CD4-positive, alpha-beta T cell treated with Interleukin-12 subunit alpha and Interleukin-12 subunit beta, for 1 hour (primary cell): ENCODE measurements at places on chromosomes 12 and 14.

DNA sequence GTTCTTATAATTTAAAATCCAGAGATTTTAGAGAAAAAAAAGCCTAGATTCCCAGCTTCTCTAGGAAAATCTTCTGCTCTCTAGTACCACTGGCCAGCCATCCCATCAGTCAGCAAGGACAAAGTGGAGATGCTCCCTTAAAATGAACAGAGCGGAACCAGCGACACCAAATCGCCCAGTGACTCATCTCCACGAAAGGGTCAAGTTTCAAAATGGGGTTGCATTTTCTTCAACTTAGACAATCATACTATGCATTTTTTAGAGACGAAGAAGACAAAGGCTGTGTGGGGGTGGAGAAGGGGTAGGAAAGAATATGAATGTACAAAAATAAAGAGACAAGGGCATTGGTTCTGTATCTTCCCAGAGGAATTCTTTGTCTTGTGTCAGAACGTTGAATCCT lies 212.0 kb downstream of the SLC15A4 start:
- DNase-seq, result no peak

GRCh38 chr14:68440820-68441219 lies 352.0 kb downstream of the ZFP36L1 start:
- DNase-seq, result no peak

DNA sequence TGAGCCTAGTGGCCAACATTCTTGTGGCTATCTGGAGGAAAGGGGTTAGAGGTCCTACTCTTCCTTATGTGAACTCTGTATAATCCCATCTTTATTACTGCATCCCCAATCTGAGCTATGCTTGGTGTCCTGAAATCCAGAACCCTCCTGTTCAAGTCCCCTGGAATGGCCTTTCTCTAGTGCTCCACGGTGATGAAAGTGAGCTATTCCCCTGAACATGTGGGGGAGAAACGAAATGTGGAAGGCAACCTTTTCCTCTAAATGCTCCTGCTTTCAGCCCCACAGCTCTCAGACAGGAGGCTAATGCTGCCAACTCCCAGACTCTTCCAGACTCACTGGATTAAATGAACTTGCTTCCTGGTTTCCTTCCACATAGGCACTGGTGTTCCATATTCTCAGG lies 2.5 kb upstream of the PGAM5 start:
- no peak for DNase-seq

- DNase-seq, result no peak
These were observed 73.7 kb upstream of the PIWIL1 start for GRCh38 chr12:130263996-130264395.

- DNase-seq, result peak; percentile 91
These were observed 9.6 kb upstream of the NEMF start for GRCh38 chr14:49862089-49862673.

DNA sequence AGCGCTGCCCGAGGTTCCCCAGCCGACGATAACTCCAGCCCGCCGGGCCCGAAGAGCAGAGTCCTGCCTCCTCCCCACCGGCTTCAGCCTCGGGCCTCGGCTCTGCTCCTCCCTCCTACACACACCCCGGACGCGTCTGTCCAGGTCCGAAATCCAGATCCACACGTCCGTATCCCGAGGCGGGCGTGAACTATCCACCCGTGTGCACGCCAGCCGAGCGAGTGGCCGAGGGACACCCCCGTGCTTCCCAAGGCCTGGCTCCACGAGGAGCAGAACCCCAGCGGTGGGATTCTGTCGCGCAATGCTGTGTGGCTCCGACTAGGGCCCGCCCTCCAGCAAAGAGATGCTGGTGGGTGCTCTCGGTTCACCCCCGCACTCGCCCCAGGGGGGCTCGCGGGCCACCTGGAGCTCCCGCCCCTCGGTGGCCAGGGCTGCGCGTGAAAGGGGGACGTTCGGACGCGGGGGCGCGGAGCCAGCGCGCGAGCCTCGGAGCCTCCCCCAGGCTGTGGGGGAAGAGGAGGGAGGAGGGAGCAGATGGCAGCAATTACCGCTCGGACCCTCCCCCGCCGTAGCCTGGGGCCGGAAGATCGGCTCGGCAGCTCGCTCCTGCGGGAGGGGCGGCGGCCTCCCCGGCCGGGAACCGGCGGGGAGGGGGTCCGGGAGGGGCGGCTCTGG lies 18.9 kb upstream of the ANKRD33 start:
- DNase-seq, result no peak

GRCh38 chr14:32588448-32589320 lies 259.6 kb downstream of the AKAP6 start:
- no peak for DNase-seq

- DNase-seq, result no peak
These were observed 193.5 kb upstream of the EEA1 start for GRCh38 chr12:93122569-93123091.

GRCh38 chr14:65359503-65359902 lies 53.0 kb upstream of the FUT8 start:
- no peak for DNase-seq

DNA sequence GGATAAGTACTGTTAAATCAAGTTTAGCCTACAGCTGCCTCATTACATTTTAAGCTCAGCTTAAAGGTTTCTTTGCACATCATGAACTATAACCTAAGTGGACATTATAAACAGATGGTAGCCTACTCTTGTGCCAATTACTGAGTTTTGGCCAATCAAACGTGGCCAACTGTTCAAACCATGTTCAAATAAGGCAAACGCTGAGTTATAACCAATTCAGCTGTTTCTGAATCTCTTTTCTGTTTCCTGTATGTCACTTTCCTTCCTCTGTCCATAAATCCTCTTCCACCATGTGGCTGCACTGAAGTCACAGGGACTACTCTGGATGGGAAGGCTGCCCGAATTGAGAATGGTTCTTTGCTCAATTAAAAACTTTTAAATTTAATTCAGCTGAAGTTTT lies 98.4 kb downstream of the BCAT1 start:
- no peak for DNase-seq

DNA sequence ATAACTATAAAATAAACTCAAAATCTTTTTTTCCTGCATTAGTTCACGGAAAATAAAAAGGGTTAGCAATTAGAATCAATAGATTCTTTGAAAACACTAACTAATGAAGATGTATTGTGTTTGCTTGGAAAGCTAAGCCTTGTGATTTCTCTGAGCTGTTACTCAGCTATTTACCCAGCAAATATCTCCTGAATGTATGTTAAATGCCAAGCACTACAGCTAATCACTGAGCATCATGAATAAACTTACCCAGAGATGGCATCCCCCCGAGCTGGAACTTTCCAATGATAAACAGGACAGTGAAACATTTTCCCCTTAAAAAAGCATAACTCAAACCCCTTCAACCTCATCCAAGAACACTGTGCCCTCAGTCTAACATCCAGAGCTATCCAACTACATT lies 71.2 kb downstream of the SLC2A13 start:
- no peak for DNase-seq

DNA sequence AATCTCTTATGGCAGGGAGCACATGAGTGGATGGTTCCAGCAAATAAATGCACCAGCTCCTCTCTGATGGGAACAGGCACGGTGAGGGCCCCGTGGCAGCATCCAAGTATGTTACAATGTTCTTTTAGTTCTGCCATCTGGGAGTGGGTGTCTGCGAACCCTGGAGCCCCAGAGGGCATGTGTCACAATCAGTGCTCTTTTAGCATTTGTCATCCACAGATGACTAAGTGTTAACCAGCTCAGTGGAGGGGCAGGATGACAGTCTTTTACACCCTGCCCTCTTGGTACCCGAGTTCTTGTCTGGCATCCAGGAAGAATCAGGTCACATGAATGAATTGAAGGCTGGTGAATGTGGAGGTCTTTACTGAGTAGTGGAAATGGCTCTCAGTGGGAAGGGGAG lies 560.4 kb upstream of the FLRT2 start:
- no peak for DNase-seq

- DNase-seq, result no peak
These were observed 8.4 kb upstream of the SALL2 start for GRCh38 chr14:21534576-21534975.

DNA sequence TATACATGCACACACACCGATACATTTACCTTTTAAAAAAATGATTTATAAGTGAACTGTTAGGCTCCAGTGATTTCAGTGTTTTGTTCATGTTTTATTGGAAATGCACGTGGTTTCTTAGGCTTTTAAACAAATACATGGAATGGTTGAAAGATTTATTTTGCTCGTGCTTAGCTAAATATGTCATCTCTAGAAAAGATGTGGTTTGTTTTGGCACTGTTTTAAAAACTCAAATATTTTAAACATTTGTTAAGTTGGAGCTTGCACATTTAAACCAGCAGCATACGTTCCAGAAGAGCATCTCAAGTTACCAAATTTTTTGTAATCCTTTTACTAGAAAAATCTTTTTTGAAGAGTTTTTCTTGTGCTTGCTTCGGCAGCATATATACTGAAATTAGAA lies 44.5 kb downstream of the FOXA1 start:
- no peak for DNase-seq

GRCh38 chr12:15720295-15720694 lies 68.9 kb downstream of the EPS8 start:
- no peak for DNase-seq
